NCI-H345 (cell line): ENCODE measurements at places on chromosomes 12 and 14.

- no peak for DNase-seq
These were observed 61.8 kb downstream of the FBXL14 start for GRCh38 chr12:1532375-1533165.

DNA sequence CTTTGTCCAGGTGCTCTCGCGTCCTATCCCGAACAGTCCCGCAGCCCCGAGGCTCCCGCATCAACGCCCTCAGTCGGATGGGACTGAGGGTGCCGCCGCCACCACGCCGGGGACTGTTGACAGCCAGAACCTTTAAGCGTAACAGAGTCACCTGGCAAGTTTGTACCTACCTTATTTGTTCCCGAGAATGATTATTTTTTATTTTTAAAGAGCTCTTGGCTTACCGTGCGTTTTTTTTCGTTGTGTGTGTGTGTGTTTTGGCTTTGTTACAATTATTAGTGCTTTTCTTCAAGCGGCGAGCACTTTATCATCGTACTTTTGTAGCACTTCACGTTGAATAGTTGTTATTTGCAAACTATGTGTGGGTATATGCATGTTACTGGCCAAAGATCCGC is 463 bp downstream of the COA8 start:
- no peak for DNase-seq

GRCh38 chr12:117049295-117049694 is 49.9 kb downstream of the TESC start:
- no peak for DNase-seq

- DNase-seq = peak; percentile 7
These were observed 33.3 kb downstream of the DICER1 start for GRCh38 chr14:95123891-95124579.
